Ureter (tissue), 1 donor: ENCODE measurements at places on chromosomes 16 and 17.

DNA sequence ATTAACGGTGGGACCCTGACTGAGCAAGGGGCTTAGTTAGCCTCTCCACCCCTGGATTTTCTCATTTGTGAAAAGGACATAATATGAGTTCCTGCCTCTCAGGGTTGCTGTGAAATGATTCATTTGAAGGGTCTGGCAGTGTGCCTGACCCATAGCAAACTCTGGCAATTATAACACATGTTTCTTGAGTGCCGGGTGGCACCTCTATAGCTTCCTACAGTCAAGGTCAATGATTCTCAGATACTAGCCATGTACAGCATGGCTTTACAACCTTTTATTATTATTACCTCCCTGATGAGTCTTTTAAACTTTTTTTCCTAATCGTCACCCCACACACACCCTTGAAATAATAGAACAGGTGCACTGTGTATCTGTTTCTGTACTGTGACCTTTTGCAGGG, 42.1 kb downstream of the TMEM114 start:
- no peak for DNase-seq

DNA sequence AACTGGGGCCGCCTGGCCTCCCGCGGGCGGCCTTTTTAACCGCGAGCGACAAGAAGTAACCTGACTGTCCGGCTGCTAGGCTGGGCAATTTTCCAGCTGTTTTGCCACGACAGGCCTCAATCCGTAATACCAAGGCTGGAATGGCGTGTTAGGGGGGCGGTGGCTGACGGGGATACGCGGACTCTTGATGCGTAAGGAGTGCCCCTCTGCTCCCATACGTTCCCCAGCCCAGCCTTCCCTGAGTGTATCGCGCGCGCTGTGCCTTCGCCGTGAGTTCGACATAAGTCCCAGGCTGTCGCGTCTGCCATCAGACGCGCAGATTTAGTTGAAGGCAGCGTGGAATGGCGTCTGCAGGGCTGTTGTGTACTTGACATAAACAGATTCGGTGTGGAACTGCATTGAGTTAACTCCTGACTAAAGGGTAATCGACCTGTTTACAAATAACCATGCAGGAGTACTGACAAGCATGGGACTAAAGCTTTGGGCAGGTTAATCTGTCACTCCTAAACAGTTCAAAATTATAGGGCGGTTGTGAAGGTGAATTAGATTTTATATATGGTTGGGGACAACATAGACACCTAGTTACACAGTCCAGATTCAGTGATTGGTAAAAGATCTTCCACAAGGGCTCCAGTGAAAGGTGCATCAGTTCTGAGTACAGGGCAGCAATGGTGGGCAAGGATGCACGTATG, 16.6 kb upstream of the ERN1 start:
- DNase-seq: peak; percentile 87

- peak; percentile 84 for DNase-seq
Measured at GRCh38 chr16:2003827-2004641, 5.6 kb downstream of the ZNF598 start.

GRCh38 chr16:63442246-63442645, 1406.0 kb upstream of the CDH8 start:
- DNase-seq: no peak

- no peak for DNase-seq
Measured at GRCh38 chr16:67391424-67392300, 1.6 kb downstream of the TPPP3 start.

DNA sequence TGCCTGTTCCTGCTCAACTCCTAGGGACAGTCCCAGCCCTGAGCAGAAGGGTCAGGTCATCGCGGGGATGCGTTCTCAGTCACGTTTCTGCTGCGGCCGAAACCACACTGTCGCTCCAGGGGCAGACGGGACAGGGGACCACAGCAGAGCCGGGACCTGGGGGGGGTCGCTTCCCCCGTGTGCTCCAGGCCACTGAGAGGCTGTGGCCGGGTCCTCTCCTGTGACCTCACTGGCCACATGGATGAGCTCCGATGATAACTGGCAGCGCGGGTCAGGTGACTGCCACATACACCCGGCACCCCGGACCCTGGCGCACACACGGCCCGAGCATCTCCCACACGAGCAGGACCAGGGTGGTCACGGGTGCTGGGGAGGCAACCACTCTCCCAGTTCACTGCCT, 12.8 kb downstream of the GNPTG start:
- DNase-seq: no peak
